CD4-positive, alpha-beta T cell treated with Interferon gamma for 1 hour (primary cell): ENCODE measurements at places on chromosomes 5 and 9.

- DNase-seq = no peak
Observed at GRCh38 chr5:127621601-127622325, 27.1 kb upstream of the CTXN3 start.

- no peak for DNase-seq
Observed at GRCh38 chr9:17063535-17064135, 71.2 kb upstream of the CNTLN start.

- no peak for DNase-seq
Observed at GRCh38 chr9:20297646-20298084, 324.6 kb downstream of the MLLT3 start.

GRCh38 chr5:143453720-143454119 is 50.2 kb upstream of the NR3C1 start:
- no peak for DNase-seq

- DNase-seq = no peak
Observed at GRCh38 chr9:117742131-117742530, 37.9 kb downstream of the TLR4 start.

GRCh38 chr9:136023410-136024225 is 62.4 kb upstream of the UBAC1 start:
- DNase-seq = no peak

- DNase-seq = no peak
Observed at GRCh38 chr5:80048084-80048780, 13.1 kb downstream of the THBS4 start.

DNA sequence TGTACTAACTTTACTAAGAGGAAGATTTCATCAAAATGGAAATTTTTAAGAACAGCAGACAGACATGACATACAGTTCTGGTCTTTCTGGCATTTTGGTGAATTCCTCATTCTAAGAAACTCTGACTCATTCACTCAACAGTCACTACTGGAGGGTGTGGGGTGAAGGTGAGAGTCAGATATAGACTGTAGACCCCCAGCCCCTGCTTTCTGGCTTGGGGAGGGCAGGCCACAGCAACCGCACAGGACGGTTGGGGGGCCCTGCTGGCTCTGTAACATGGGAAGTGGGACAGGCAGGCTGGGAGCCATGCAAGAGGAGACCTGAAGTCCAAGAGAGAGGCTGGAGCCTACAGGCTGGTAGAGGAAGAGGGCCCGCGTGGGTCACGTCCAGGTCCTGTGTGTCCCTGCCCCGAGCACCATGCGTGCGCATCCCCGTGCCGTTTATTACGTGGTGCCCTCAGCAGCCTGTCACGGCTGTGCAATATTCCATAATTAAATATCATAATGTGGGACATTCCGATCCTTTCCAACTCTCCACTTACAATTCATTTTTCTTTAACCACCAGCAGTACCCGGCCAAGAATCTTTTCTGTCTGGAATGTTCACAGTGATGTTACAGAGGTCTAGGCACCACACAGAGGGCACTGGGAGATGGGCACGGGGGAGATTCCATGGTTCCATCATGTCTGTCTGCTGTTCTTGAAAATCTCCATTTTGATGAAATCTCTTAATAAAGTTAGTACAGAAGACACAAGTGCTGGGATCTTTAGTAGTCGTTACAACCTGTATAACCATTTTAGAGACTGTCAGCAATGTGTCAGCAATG is 75.5 kb downstream of the SEMA4D start:
- no peak for DNase-seq

DNA sequence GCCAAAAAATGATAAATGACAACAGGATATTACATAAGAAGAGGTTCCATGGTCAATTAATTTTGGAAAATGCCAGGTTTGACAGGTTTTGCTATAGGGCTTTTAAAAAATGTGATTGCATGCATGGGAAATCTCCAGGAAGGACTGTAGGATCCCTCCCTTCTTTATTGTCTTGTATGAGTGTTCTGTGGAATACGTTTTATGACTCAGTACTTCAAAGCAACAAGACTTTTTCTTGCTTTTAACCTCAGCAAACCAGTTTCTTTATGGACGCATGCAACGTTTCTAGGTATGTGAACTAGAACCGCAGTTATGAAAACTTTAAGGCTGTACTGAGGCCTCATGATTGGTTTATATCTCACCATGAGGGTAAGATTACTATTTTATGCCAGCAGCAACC is 76.6 kb upstream of the NTRK2 start:
- no peak for DNase-seq

DNA sequence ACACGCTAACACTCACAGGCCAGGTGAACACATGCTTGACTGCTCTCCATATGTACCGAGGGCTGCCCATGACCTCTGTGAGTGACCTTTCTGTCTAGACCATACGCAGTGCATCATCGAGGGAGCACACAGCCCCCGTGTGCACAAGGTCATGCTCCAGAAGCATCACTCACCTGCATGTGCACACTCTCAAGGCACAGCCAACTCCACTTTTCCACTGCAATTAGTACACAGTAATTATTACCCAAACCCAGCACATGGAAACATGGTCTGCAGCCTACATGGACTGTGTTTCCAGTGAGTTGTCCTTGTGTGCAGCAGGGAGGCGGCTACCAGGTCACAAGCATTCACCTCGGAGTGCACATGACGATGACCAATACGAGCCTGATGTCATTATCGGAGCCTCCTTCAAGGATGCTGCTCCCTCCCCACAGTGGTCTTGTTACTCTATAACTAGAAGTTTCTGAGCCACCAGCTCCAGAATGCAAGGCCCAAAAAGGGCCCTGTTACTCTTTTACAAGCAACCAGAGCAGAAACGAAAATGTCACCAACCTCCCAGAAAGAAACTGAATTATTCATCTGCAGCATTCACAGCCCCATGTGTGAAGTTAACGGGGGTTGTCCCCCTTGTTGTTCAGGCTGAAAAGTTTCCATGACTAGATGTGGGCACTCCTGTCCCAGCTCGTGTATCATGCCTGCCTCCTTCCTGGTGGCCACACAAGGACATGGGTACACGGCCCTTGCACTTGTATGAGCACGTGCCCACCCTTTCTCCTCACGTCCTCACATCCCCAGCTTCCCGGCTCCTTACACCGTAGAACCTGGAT is 31.2 kb downstream of the SEMA4D start:
- no peak for DNase-seq

DNA sequence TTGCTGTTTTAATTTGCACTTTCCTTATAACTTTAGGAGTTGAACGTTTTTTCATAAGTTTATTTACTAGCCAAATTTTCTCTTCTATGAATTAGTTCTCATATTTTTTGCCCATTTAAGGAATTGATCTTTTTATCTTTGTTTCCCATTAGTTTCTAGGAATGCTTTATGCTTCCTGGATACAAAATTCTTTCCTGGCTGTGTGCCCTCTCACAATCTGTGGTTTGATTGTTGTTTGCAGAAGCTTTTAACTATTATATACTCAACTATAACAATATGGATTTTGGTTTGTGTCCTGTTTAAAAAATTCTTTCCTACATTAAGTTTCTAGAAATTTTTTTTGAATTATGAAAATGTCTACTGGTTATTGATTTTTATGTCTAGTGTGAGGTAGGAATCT is 206.3 kb downstream of the CSNK1G3 start:
- no peak for DNase-seq

DNA sequence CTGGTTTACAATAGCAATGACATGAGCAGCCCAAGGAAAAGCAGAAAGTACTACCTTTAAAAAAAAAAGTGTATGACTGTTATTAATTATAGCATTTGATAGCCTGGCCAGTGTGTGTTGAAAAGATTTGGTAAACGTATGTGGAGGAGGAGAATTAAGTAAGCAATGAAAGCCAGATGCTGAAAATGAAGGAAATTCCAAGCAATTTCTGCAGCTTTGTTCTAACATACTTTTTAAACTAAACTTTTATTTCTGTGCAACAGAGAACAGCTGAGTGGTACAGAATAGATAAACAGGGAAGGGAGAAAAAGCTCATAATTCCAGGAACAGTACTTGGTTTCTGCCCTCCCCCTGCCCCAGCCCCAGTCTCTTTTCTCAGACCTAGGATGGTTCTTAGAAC is 252.6 kb downstream of the ADAMTSL1 start:
- no peak for DNase-seq

DNA sequence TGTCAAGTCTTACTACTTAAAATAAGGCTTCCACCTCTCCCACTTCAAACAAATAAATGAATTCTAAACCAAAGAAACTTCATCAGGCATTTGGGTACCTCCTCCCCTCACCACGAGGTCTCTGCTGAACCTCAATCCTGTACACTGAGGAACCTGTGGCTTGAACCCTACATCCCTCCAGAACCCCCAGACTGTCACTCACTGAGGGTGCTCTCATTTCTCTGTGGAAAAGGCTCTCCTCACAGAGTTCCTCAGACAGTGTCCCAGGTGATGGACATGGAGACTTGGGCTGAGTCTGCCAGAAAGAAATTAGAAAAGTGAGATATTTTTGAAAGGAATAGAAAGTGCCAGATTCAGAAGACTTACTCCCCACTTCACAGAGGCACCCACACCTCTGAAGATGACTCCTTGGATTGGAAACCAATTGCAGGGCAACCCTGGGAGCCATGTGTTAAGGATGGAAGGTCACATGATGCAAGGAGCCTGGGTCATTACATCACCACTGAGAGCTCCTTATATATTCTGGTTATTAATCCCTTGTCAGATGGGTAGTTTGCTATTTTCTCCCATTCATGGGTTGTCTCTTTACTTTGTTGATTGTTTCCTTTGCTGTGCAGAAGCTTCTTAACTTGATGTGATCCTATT is 19.8 kb downstream of the MLANA start:
- no peak for DNase-seq

DNA sequence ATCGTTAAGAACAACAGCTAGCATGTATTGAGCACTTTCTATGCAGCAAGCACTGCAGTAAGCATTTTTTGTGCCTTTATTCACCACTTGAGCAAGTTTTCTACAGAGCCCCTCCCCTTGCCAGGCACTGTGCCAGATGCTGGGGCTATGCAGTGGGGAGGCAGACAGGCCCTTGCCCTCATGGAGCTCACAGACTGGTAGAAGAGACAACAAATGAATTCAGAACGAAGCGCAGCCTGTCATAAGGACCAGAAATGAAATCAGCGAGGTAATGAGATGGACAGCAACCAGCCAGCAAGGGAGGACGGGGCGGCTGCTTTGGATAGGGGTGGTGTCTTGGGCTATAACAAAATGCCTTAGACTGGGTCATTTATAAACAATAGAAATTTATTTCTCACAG is 68.8 kb downstream of the C9orf50 start:
- no peak for DNase-seq

DNA sequence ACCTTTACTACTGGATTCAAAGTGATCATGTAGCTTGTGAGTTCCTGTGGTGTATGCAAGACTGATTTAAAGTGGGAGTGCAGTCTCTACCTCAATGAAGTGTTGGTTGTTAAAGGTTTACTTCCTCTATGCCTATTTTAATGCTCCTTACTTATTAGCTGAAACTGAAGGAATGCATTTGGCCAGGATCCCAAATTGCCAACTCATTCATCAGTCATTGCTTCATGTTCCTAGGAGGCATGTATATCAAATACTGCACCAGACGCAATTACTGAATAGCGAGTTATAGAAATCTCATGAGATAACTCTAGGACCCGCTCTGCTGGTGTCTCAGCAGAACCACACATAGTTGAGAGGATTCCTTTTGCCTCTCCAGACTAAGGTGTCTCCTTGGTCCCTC is 143.0 kb upstream of the RPS23 start:
- no peak for DNase-seq

- no peak for DNase-seq
Observed at GRCh38 chr5:83451955-83452354, 19.6 kb upstream of the VCAN start.

DNA sequence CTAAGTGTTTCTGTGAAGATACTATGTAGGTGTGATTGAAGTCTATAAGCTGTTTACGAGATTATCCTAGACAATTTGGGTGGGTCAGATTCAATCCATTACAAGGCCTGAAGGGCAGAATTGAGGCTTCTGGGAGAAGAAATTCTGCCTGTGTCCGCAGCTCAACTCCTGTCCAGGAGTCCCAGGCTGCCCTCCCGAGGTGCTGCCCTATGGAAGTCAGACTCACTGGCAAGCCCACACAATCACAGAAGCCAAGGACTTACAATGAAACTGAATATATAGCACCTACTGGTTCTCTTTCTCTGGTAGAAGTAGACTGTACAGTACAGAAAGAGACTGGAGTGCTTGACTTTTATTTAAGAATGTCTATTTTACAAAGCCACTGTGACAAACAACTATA is 74.5 kb downstream of the EPB41L4A start:
- DNase-seq = no peak

GRCh38 chr5:146490089-146490843 is 25.7 kb downstream of the GPR151 start:
- no peak for DNase-seq

DNA sequence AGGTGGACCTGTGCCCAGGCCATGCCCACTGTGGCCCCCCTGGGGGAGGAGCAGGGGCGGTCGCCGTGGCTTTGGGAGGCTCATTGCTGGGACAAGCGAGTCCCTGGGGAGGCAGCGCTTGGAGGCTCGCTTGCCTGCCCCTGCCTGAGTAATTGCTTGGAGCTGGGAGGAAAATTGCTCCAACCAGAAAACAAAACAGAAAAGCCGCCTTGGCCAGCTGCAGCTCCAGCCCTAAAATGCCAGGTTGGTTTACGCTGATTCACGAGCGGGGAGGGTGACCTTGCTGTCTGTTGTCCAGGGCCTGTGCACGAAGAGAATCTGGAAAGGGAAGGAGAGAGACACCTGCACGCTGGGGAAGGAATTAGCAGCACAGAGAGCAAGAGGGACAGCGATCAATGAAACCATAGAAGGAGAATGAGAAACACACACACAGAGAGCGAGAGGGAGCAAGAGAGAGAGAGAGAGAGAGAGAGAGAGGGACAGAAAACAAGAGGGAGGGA is 25.3 kb downstream of the NTNG2 start:
- no peak for DNase-seq

- DNase-seq = no peak
Observed at GRCh38 chr5:54693936-54694657, 176.5 kb downstream of the SNX18 start.

GRCh38 chr5:39422728-39423285 is 2.0 kb downstream of the DAB2 start:
- no peak for DNase-seq

DNA sequence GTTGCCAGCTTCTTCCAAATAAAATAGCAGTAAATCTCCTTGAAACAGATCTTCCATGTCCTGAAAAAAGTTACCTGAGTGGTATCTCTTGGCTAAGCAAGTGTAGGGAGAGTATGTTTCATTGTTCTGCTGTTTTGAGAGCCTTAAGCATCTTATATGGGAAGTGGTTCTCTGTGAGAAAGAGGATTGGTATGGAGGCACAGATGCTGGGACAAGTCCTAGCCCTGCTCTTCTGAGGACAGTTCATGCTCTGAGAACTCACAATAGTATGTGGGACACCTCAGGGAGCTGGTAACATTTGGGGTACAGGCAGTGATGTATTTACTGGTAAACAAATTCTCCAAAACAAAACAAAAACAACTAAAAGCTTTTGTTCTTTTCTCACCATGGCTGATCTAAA is 2.0 kb downstream of the PPP3R2 start:
- no peak for DNase-seq

- DNase-seq = no peak
Observed at GRCh38 chr9:113898596-113898995, 22.5 kb downstream of the ZNF618 start.
